ENCODE measurements at places on chromosomes 6 and 20.

DNA sequence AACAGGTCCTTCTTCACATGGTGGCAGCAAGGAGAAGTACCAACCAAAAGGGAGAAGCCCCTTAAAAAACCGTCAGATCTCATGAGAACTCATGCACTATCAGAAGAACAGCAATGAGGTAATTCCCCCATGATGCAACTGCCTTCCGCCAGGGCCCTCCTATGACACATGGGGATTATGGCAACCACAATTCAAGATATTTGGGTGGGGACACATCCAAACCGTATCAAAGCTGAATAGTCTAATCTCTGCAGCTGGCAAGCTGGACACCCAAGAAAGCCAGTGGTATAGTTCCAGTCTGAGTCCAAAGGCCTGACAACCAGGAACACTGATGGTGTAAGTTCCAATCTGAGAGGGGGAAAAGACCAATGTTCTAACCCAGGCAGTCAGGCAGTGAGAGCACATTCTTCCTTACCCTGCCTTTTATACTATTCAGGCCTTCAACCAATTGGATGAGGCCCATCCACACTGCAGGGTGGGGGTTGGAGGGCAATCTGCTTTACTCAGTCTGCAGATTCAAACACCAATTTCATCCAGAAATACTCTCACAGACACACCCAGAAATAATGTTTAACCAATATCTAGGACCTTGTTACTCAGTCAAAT lies 17.9 kb upstream of the CNKSR3 start:
- no peak for DNase-seq

DNA sequence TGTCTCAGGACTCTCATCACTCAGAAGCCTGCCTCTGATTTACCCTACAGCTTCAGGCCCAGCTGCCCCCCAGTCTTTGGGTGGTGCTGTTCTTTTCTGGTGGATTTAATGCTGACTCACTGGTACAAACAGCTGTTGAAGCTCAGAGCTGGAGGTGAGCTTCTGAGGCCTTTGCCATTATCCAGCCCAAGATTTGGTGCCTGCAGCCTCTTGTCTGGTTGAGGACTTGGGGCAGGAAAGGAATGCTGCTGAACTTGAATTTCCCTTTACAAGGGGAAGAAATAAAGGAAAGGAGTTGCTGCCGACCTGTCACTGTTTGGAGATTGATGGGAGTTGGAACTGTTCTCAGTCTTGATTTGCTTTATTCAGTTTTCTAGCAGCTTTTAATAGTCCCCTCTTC lies 19.8 kb downstream of the ABCF1 start:
- DNase-seq: no peak

GRCh38 chr6:114718186-114718585 lies 375.4 kb upstream of the HS3ST5 start:
- DNase-seq: no peak

GRCh38 chr6:27897580-27898206 lies 14.5 kb downstream of the OR2B2 start:
- no peak for DNase-seq

DNA sequence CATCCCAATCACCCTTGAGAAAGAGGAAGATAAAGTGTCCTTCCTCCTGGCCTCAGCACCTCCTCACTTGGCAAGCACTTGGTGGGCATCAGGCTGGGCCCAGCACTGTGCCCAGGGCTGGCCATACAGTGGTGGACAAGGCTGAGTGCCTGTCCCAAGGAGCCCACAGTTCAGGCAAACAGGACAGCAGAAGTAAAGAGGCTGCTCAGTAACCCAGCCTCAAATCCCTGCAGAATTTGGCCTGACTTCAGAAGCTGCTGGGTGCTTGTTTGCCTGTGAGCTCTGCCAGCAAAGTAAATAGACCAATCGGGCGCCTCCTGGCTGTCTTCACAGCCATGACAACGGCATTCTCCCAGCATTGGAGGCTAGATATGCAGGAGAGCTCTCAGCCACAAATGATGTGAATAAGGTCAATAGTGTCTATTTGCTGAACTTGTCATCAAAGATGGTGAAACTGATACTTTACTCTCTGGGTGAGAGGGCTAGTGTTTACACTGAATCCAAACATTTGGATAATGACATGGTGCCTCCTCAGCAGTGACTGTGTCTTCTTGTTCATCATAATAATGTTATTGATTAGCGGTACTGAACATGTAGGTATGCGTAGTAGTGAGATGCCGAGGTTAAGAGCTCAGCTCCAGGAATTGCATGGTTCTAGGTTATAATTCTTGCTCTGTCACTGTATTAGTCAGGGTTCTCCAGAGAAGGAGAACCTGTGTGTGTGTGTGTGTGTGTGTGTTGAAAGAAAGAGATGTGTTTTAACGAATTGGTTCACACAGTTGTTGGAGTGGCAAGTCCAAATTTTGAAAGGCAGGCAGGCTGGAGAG lies 36.9 kb upstream of the FANCE start:
- DNase-seq: peak; percentile 63

GRCh38 chr6:35240838-35241801 lies 18.4 kb upstream of the ZNF76 start:
- DNase-seq: peak; percentile 87

DNA sequence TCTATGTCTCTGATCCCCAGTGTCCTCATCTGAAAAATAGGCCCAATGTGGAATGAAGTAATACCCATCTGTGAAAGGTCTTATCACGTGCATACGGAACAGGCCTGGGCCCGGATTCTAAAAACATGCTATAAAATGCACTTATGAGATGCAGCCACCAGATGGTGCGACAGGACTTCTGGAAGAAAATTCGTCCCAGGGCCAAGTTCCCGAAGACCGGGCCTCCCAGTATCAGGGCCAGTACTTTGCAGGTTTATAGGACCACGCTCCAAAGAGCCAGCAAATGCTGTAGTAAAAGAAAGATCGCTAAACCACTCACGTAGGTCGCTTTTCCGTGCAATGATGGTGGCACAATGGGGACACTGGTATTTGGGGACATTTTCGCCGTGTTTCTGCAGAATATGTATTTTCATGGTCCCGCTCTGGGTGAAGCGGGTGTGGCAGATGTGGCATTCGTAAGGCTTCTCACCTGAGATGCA lies 10.6 kb downstream of the CTCFL start:
- peak; percentile 73 for DNase-seq

DNA sequence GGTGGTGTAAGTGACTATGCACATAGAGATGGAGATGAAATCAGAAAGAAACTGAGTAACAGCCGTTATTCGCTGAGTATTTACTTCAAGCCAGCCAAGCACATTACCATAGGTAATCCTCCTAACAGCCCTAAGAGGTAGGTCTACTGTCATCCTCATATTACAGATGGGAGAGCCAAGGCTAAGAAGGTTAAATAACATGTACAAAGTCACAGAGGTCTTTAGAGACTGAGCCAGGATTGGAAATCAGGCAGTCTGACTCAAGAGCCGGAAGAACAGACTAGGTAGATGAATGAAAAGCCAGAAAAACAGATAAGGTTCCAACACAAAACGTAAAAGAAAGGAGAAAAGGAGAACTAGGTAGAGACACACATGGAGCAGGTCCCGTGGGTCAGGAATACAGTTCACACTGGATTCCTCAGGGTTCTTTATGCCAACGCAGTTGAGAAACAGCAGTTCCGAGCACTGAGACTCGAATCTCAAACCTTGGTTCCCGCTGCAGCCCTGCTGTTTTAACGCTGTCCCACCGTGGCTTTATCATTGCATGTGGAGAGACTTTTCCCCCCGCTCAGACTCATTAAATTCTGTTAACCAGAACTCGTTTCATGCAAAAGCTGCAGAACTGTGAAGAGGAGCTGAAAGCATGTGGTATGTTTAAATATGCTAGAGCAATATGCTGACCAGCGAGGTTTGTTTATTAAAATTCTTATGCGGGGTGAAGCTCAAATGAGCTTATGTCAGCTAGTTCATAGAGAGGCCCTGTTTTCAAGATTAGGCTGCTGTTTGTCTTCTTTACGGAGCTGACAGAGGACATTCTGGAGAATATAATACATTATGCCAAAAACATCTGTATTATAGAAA lies 537.9 kb downstream of the CD83 start:
- DNase-seq: peak; percentile 15

GRCh38 chr6:62152796-62153195 lies 133.2 kb downstream of the KHDRBS2 start:
- DNase-seq: no peak

DNA sequence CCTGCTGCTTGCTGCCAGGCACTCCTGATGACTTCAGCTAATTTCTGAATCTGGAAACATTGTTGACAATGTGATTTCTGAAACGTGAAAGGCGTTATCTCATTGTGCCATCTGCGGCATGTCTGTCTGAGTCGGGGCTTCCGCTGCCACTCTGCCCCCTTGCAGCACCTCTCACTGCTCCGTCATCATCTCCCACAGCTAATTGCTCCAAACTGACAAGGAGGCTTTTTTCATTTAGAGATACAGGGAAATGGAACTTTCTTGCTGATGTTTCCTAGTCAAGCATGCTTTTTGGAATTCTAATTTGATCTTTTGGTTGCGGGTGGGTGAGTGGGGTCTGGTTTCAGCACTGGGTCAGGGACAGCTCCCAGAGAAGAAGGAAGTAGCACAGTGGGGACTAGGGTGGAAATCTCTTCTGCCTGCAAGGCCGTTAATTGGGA lies 233.5 kb downstream of the DHX35 start:
- DNase-seq: no peak

DNA sequence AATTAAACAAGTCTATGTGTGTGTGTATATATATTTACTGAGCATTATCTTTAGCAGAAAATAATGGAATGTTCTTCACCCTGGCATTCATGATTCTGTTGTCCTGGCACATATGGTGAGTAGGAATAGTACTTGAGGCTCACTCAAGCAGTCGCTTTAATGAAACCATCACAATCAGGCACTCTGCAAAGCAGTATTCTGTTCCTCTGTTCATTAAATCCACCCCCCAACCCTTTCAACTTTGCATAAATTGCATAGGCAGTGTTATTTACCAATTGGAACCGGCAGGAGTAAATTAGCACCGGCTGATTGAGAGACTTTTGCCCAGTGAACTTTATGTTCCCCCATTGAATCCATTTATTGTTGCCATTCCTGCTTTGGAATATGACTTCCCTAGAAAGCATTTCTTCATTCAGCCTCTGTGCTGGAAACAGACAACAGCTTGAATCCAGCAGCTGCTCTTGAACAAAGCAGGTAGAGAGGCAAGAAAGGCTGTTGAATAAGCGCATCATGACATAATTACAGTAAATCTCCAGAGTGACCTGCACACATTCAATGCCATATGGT lies 268.0 kb upstream of the RNF217 start:
- DNase-seq: no peak

- DNase-seq: peak; percentile 18
Observed at GRCh38 chr6:1103945-1104623, 207.8 kb upstream of the FOXQ1 start.

GRCh38 chr6:159984268-159984786 lies 15.4 kb downstream of the IGF2R start:
- no peak for DNase-seq

DNA sequence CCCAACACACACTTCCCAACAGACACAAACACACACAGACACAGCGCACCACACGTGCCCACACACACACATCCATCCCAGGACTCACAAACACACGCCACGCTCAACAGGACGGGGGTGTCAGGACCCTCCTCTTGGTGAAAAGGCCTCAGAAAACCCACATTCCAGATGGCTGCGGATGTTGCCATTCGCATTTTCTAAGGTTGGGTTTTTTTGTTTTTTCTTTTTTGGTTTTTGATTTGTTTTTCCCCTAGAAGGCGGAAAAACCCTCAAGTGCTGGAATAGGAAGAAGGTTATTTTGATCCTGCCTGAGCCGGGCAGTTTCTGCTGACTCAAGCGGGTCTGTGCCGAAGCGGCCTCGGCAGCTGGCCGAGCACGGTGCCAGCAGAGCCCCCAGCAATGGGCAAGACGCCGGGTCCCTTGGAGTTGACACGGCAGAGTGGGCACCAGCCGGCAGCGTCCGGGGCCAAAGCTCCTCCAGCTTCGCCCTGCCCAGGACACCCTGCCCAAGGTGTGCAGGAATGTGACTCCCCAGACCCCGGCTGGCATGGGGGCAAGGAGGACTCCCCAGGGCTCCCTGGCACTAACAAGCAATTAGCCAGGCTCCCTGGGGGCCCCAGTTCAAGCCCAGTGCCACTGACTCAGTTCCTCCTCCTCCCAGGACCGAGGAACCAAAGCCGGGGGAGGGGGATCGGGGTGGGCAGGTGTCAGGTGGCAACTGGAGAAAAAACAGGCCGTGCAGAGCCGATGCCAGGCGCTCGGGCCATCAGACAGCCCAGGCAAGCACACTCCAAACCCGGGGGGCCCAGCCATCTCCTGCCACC lies 40.9 kb upstream of the ZBP1 start:
- no peak for DNase-seq

DNA sequence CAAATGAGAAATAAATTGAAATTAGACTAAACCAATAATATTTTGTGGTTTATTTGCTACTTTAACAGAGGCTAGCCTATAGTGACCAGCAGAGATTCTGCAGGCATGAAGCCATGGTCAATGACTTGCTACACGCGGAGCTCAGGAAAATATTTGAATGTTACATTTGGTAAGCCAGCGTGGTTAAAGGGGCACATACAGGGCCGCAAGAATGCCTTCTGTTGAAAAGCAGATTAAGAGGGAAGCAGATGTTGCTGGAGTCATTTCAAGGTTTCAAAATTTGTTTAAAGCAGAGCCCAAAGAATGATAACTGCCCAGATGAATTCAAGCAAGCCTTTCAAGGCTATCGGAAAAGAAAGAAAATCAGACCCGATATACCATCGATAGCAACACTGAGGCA lies 294.3 kb upstream of the MAN1A1 start:
- DNase-seq: no peak

DNA sequence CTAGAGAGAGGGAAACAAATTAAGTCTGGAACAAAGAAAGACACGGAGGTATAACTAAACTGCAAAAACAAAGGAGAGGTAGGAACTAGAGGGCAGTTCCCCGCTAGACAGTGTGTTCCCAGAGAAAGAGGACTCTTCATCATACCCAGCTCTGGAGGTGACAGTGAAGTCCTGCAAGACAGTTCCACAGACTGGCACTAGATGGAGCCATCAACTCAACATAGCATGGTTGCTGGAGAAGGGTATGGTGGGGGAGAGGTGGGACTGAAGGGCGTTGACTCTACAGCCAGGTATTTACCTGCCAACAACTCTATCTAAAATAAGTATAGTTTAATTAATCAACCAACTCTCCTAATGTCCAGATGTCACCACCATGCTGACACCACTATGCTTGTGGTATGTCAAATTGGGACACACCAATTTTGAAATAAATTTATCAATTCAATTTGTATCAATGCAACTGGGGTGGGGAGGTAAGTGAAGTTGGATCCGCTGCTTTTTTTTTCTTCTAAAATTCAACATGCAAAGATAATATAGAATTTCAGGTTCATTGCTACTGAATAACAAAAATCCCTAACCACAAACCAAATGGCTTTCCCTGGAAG lies 9.7 kb downstream of the BACH2 start:
- DNase-seq: peak; percentile 59

- DNase-seq: no peak
Observed at GRCh38 chr6:116278481-116278829, 1.3 kb downstream of the TSPYL1 start.

GRCh38 chr20:40692240-40693011 lies 3.4 kb upstream of the MAFB start:
- DNase-seq: no peak

All from HEK293T (cell line).